ENCODE measurements at places on chromosomes 2 and 18.
A peak's percentile ranks its signal among the peaks of the same experiment; 100 is the strongest.

- DNase-seq: peak; percentile 32
Observed at GRCh38 chr2:199850718-199851500, at the start of gene FTCDNL1. TSS of gene FTCDNL1 (minus strand) at chr2:199851192. CDS start at chr2:199848962, 2,230 bp downstream.

GRCh38 chr18:22800551-22800951 is 132.6 kb upstream of the RBBP8 start:
- DNase-seq: no peak

- no peak for DNase-seq
Observed at GRCh38 chr2:62589691-62590356, 83.8 kb upstream of the TMEM17 start.

- DNase-seq: peak; percentile 97
Observed at GRCh38 chr2:219597552-219598307, at the start of gene STK11IP. TSS of gene STK11IP (plus strand) at chr2:219597857. CDS start at chr2:219598120, 263 bp downstream.

GRCh38 chr2:105600949-105601794 is 143.5 kb upstream of the NCK2 start:
- no peak for DNase-seq

- no peak for DNase-seq
Observed at GRCh38 chr2:144559681-144560080, 39.8 kb upstream of the ZEB2 start.

DNA sequence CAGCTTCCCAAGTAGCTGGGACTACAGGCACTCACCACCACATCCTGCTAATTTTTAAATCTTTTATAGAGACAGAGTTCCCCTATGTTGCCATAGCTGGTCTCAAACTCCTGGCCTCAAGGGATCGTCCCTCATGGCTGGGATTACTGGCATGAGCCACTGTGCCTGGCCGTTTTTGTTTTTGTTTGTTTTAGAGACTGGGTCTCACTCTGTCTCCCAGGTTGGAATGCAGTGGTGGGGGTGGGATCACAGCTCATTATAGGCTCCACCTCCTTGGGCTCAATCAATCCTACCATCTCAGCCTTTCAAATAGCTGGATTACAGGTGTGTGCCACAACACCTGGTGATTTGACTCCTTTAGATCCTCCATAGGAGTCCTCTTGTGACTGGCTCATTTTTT is 19.5 kb upstream of the ZDBF2 start:
- no peak for DNase-seq

GRCh38 chr2:217695033-217695520 is 307.7 kb downstream of the TNS1 start:
- peak; percentile 95 for DNase-seq

DNA sequence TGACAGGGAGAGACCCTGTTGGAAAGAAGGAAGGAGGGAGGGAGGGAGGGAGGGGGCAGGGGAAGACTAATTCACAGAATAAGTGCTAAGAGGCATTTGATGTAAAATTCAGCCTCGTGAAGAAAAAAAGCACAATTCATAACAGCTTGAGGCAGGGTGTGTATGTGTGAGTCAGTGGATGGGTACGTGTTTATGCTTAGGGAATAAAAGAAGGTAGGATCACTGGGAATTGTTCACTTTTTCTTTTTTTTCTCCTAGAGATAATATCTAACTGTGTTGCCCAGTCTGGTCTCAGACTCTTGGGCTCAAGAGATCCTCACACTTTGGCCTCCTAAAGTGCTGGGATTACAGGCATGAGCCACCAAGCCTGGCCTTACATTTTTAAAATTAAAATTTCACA is 39.2 kb downstream of the WDR33 start:
- peak; percentile 39 for DNase-seq
